ENCODE measurements at places on chromosomes 7 and 10. TPM values are rescaled to one million over a fixed set of nuclear protein-coding genes. Genes with fewer than 3 reads are reported as not detected.

DNA sequence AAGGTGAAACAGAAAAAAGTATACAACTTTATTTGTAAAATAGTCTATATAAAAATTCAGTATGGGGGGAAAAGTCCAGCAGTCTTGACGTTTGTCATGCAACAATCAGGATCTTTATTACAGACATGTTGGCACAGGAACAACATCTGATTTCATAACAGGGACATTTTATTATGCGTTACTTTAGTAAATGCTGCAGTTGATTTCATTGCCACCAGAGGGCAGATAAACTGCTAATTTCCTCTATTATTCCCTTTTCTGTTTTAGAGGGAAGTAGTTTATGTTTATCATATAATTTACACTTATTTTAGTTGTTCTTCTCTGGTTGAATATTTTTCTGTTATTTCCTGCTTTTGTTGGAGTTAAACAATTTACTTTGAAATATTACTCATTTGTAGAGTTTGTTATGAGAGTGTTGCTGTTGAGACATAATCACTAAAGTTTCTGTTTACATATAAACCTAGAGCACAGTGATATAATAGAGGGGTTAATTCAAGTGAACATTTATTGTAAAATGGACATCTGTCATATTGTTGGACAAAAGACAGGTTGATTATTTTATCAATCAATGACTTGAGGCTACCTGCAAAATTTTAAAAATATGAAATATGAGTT is 3.3 kb downstream of the PLXDC2 start:
- DNase-seq: no peak

Gene GATA3
- 0.26 TPM for polyA plus RNA-seq

GRCh38 chr10:28663576-28664368 is 13.5 kb upstream of the BAMBI start:
- peak; percentile 50 for DNase-seq

GRCh38 chr10:86269332-86269731 is 97.3 kb downstream of the GRID1 start:
- no peak for DNase-seq

Gene C10orf53
- polyA plus RNA-seq: not detected

- DNase-seq: no peak
These were observed 107.4 kb downstream of the STRA8 start for GRCh38 chr7:135341049-135341448.

GRCh38 chr10:49254556-49255318 is 44.2 kb upstream of the C10orf71 start:
- peak; percentile 19 for DNase-seq

GRCh38 chr7:159253657-159254056 is 109.0 kb upstream of the VIPR2 start:
- no peak for DNase-seq

DNA sequence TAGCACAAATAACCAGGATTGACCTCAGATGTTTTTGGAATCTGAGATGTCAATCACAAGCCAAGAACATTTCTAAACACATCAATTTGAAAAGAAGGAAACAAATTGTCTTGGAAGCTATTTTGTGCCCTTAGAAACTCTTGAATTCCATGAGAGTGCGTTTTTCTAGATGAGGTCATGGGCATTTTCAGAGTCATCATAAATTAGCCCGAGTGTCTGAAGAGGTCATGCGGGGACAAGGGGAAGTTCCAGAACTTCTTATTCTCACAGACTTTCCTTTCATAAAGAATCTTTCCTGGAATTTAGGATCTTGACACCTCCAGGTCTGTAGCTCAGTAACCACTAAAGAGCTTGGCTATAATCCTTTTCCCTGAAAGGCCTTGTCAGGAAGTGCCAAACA is 28.2 kb downstream of the IL2RA start:
- no peak for DNase-seq

DNA sequence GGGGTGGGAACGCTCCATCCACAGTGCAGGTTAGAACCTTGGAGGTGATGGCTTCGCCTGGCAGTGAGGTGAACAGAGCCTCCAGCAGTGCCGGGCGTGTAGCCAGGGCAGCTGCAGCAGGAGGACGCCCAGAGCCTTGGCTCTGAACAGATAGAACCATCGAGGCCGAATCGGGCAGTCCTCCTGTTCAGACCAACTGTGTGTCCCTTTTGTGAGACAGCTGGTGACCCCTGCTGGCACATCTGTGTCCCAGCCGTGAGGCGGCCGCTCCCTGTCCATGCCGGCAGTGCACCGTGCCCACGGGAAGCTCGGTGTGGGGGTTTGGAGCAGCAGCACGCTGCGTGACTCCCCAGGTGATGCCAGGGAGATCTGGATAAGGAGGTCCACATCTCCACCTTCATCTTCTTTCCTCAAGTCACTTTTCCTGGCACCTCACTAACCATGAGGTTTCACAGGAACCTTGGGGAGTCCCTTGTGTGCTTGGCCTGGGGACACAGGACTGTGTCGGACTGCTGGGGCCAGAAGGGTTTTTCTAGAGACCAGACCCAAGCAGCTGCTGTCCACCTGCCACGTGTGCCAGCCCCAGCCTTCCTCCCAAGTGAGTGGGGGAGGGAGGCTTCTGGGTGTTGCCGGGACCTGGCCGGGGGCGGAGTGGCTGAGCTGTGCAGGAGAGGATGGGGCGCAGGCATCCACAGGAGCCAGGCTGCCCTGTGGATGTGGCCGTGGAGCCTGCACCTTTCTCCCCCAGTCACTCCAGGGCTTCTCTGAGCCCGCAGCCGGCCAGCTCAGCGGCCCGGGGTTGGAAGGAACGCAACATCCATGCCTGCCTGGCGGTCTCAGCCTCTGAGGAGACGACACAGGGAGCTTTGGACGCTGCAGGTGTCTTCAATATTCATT is 69.4 kb downstream of the DNAJB6 start:
- no peak for DNase-seq

DNA sequence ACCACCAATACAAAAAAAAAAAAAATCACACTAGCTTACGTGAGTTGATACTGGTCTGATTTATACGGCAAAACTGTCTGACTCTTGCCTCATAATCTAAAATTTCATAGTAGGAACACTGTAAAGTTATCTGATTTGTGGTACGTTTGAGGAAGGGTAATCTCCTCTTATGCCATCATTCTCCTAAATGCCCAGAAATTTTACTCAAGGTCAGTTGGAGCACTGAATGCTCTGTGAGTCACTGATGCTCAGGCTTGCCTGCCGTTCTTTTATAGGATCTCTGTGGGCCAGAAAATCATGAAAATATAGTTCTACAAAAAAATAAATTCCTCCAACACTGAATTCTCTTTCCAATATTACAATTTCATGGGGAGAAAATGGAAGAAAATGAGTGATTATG is 135.7 kb downstream of the PDE1C start:
- no peak for DNase-seq

Measured in naive B cell (primary cell).